ENCODE measurements at places on chromosomes 16 and 17.

GRCh38 chr16:90053902-90054500, 23.1 kb downstream of the PRDM7 start:
- no peak for DNase-seq

- DNase-seq: no peak
These were observed 813.1 kb downstream of the CDH11 start for GRCh38 chr16:64308721-64309120.

DNA sequence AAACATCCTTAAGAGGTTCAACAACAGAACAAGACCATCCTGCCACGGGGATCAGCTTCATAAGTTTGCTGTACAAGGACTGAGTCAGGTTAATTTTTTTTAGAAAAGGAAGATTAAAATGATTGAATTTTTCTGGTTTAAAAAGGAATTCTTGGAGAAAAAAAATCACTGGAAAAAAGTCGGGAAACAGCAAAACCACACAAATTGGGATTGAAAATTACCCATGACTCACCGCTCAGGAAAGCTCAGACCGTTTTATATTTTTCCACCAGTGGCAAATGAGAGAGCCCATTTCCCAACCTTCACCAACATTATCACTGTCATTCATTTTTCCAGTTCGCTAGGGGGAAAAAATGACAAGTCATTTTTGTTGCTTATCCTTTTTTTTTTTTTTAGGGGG, 46.6 kb downstream of the MRM3 start:
- DNase-seq: no peak

DNA sequence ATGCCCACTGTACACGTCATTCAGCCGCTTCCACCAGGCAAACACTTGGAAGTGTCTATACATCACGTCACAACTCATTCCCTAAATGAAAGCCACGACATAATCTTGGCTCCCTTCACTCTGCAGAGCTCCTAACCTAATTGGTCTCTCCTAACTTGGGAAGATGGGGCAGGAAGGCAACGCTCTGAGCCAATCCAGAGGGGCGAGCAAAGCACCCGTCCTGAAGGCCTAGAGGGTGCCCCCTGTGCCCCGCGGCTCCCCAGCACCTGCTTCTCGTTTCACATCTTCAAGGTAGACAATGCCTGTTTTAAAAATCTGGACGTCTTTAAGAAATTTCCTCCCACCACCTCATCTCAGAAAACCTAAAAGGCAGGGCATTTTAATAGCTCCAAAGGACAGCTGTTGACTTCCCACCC, 1.0 kb downstream of the CSNK2A2 start:
- DNase-seq: no peak

GRCh38 chr16:11251525-11252481, 4.2 kb downstream of the SOCS1 start:
- DNase-seq: peak; percentile 78

DNA sequence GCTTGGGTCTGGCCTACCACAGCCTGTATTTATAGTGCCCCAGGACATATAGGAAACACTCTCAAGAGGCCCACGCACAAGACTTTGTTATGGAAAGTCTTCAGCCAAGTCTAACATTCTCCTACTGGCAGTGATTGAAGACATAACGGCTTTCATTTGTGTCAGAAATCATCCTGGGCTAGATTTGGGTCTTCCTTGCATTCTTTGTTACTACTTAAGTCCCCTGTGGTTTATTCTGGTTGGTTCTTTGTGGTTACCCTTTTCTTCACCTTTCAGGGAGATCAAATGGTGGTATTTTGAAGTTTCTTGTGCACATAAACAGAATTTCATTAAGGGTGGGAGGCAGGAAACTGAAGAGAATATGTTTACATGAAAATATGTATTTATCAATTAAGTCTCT, 37.7 kb downstream of the REXO5 start:
- no peak for DNase-seq
